ENCODE measurements at places on chromosomes 12 and 14.

DNA sequence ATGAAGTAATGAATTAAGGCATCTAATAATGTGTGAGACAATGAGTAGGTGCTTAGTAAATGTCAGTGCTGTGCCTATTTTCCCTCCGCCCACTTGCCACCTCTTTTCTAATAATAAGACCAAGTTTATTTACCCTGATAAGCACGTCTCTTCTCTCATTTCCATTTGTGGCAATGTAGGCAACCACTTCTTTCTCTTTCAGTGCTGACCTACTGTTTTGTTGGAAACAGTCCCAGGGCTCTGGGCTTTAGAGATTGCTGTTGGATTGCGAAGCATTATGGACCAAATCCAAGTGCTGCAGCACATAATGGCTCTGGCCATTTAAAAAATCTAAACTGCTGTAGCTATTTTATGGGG lies 141.3 kb upstream of the PLEKHG7 start:
- DNase-seq = peak; percentile 78

DNA sequence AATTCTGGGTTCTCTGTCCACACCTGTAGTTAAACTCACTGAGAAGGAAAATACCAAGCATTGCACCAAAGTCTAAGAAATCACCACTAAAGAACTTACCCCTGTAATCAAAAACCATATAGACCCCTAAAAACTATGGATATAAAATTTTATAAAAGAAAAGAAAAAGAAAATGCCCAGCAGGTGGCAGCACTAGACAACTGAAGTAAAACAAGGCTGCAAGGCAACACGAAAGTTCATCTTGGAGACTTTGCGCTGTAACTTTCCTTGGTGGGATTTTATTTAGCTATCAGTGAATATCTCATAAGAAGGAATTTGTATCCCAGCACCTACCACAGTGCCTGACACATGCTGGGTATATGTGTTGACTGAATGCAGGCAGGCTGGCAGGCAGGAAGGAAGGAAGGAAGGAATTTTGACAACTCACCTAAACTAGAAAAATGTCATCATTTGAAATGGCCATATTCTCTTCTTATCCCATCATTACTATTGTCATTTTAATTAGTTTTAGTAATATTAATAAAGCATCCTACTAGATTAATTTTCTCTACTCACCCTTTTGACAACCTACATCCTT lies 68.2 kb upstream of the ETV6 start:
- DNase-seq = peak; percentile 80

- DNase-seq = no peak
Observed at GRCh38 chr12:46260913-46261476, 7.8 kb downstream of the SLC38A1 start.

- DNase-seq = no peak
Observed at GRCh38 chr12:19129122-19129485, 429 bp upstream of the PLEKHA5 start.

DNA sequence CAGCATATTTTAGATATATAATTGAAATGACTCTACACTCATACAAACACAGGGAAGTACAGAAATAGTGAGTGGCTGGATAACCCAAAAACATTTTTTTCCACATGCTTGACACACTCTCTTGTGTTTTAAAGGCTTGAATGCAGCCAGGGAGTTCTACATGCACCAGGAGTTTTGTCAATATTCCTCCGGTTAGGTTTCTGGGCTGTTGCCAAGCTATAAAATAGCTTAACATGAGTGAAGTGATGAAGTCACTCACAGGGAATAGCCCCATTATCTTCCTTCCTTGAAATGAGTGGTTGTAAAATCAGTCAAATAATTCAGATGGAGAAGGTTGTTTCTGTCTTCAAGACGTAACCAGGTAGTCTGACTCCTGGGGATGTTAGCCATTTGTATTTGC lies 582.7 kb downstream of the SLC6A15 start:
- DNase-seq = peak; percentile 6

DNA sequence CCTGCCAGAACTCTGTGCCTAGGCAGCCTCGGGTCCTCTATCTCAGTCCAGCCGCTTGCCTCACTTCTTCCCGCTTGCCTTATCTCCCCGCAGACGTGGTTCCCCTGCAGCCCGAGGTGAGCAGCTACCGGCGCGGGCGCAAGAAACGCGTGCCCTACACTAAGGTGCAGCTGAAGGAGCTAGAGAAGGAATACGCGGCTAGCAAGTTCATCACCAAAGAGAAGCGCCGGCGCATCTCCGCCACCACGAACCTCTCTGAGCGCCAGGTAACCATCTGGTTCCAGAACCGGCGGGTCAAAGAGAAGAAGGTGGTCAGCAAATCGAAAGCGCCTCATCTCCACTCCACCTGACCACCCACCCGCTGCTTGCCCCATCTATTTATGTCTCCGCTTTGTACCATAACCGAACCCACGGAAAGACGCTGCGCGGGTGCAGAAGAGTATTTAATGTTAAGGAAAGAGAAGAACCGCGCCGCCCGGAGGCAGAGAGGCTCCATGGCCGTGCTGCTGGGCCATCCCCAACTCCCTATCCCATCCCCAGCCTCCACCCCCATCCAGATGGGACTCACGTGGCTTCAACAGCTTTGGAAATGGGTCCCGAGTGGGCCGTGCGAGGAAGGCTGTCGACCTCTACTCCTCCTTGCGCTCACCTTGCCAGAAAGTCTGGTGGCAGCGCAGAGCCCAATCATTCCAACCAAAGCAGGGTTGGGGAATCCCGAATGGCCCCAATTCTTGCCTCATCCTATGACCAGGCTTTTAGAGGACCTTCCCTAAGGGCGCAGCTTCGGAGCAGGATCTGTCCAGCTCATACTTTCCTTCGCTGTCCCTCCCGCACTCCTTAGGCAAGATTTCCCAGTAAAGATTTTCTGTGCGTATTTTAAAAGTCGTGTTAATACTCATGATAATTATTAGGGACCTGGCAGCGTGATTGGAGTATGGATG lies 6.5 kb downstream of the HOXC13 start:
- DNase-seq = no peak

- DNase-seq = no peak
Observed at GRCh38 chr14:24273422-24273998, 2.1 kb upstream of the RABGGTA start.

GRCh38 chr12:9957834-9958233 lies 13.4 kb upstream of the CLEC12A start:
- no peak for DNase-seq

- DNase-seq = no peak
Observed at GRCh38 chr14:56868660-56869059, 58.4 kb upstream of the OTX2 start.

DNA sequence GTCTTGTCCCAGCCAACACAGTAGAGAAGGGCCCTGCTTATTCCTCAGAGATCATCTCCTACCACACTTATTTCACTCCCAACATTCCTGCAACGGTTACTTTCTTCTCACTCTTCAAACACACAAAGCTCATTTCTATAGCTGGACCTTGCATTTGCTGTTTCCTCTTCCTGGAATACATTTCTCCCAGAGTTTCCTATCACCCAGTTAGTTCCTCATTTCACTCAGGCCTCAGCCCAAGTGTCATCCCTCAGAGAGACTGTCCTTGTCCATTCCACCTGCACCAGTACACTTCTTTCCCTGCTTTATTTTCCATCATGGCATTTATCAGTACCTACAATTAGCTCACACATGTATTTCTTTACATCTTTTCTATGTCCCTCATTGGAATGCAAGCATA lies 14.7 kb upstream of the STK38L start:
- DNase-seq = no peak

DNA sequence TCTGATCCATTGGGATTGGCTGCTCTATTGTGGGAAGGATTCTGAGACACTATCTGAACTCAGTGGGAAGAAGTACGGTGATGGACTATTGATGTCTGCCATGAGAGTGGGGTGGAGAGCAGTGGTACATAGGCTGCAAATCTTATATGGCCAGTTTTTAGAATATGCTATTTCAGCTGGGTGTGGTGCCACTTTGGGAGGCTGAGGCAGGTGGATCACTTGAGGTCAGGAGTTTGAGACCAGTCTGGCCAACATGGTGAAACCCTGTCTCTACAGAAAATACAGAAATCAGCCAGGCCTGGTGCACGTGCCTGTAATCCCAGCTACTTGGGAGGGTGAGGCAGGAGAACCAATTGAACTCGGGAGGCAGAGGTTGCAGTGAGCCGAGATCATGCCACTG lies 505.9 kb downstream of the MED13L start:
- DNase-seq = no peak

DNA sequence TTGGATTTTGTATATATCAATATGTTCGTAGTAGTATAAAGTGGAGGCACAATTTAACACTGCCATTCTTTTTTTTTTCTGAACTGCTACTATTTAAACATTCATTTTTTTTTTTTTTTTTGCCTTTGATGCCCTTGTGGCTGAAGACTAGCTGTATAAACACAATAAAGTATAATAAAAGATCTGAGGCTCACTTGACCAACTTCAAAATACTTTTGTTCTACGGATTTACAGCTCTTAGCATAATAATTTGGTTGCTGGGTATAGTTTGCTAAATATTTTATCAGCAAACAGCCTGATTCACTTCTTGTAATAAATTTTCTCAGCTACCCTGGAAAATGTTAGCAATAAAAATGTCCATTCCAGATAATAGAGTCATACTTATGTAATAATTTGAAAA lies 128.3 kb downstream of the KCNC2 start:
- DNase-seq = no peak

GRCh38 chr12:65941388-65941787 lies 117.1 kb downstream of the HMGA2 start:
- peak; percentile 94 for DNase-seq

GRCh38 chr12:101713059-101713682 lies 15.7 kb downstream of the CHPT1 start:
- no peak for DNase-seq

- no peak for DNase-seq
Observed at GRCh38 chr12:68028647-68029046, 39.4 kb downstream of the IFNG-AS1 start.

GRCh38 chr12:106274575-106275121 lies 26.8 kb upstream of the CKAP4 start:
- no peak for DNase-seq

GRCh38 chr12:116217045-116217735 lies 60.3 kb downstream of the MED13L start:
- DNase-seq = no peak

DNA sequence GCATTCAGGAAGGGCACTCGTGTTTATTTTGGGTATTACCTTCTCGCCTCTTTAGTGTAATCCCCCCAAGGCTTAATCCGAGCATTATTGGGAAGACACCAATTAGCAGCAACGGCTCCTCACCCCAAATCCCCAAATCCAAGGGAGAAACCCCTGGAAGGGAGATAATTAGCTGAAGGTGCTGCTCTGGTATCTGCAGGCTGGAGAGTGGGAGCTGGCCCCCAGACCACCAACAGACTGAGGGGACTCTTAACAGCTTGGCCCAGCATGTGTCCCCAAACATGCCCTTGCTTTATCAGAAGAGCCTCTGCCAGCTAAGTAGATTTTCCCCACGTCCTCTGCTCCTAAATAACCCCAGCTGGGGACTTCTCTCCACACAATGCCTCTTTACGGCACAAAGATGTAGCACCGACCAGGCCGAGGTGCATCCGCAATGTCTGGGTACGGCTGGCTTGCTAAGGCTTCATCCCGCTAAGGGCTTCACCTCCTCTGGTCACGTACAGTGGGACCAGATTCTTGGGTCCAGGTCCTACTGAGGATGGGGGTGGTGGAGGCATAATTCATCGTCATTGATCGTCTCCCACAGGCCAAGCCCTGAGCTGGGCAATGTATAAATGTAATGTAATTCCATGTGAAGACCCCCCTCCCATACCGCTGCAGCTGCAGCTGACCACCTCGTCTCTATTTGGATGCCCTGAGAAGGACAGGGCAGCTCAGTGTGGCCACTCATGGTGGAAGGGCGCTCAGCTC lies 123.7 kb upstream of the GSC start:
- no peak for DNase-seq

Measured in fibroblast of skin of back (primary cell).